NCI-H748 treated with DMSO at 0.1 percent for 48 hours (cell line): ENCODE measurements at places on chromosomes 6 and 20.

DNA sequence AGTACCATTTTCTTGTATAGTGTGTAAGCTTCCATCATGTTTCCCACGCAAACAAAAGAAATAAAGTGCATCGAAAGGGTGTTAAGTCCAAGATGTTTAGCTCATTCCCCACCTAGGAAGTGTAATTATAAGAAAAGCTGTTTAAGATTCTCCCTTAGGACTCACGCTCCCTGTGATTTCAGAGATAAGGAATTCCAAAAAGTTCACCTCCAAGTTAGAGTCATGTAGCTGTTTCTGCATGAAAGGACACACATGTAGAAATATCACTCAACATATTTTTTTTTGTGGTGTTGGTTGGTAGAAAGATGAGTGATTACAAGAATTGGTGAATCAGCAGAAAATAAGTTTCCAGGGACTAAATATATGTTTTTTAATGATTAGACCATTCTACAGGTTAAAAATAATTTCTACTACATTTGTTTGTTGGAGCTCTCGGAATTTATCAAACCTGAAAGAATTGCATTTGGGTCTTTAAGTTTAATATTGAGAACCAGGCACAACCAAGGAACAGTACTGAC, 10.4 kb downstream of the OPN5 start:
- DNase-seq, result no peak

DNA sequence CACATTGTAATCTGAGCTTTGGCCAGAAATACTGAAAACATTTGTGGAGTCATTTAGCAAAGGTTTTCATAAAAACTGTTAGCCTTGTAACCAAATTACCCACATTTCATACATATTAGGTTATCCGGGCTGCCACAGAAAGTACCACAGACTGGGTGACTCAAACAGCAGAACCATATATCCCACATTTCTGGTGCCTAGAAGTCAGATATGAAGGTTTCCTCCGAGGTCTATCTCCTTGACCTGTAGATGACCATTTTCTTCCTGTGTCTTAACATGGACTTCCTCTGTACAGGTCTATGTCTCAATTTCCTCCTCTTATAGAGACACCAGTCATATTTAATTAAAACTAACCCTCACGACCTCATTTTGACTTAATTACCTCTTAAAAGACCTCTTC, 49.5 kb upstream of the SMIM28 start:
- DNase-seq, result no peak

DNA sequence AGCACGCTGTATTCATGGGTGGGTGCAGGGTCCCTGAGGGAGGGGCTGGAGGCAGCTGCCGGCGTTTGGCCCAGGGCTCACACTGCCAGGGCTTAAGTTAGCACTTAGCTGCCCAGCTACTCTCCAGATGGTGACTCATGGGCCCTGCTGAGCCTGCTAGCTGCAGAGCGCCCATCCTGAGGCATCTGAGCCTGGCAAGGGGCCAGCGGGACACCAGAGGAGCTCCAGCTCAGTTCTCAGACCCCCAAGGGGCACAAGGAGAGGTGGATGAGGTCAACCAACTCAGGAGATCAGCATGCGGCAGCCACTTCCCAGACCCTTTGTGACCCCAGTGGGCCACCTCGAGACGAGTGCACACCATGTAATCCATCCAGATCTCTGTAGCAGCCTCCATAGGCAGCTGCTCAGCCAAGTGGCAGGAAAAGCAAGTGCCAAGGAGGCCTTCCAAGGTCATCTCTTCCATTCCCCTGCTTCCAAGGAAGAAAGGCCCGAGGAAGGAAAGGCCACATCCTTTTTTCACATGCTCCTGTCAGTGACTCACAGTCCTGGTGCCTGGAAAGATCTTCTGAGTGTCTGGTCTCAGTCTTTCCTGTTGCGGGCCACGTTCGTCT, 35.3 kb downstream of the FOXP4 start:
- no peak for DNase-seq

- no peak for DNase-seq
These were observed 54.5 kb upstream of the ARMC2 start for GRCh38 chr6:108793516-108794251.

DNA sequence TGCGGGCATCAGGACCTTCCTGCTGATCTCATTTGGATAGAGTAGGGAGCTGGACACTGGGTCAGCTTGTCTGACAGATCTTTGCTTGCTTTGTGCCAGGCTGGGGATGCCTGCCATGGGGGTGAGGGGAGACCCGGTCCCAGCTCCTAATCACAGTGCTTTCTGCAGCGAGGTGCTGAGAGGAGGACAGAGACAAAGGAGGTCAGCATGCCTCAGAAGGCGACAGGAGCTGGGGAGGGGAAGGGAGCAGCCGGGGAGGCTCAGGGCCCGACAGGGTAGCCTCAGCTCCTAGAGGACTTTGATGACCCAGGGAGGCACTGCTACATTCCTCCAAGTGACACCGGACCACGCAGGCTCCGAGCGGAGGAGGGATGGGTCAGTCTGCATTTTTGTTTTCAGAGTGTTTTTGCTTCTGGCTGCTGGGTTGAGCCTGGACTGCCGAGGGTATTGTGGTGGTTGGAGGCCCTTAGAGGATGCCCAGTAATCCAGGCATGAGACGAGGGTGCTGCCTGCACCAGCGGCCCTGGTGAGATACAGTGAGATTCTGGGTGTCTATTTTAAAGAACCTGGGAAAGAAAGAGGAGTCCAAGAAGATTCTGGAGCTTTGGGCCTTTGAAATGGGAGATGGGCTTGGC, 7.8 kb downstream of the RBM38 start:
- no peak for DNase-seq

GRCh38 chr20:63686492-63687321, 9.7 kb upstream of the TNFRSF6B start:
- DNase-seq, result no peak

DNA sequence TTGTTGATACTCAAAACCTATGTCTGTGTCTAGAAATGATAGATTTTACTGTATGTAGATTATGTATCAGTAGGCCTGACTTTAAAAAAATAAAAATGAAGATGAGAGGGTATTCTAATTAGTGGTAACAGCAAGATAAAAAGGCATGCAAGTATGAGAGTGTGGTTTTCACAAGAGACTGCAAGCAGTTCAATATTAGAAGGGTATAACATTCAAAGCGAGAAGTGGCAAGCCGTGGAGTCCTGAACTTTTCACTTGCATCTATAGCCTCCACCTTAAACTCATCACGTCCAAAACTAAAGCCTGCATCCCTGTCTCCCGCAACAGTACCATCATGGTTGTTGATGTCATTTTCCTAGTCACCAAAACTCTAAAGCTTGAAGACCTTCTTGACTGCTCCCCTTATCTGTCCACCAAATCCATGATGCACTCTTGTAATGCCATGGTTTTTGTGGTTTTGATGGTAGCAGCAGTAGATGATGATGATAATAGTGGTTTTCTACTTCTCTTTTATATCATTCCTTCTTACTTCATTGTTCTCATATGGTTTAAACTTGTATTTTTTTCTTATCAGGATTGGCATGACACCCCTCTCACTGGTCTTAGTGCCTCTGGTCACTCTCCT, 9.2 kb upstream of the CGA start:
- DNase-seq, result no peak
